Mucosa of descending colon (tissue), 3 donors: ENCODE measurements at places on chromosomes 3 and 15. TPM values are rescaled to one million over a fixed set of nuclear protein-coding genes. Genes with fewer than 3 reads are reported as not detected.

DNA sequence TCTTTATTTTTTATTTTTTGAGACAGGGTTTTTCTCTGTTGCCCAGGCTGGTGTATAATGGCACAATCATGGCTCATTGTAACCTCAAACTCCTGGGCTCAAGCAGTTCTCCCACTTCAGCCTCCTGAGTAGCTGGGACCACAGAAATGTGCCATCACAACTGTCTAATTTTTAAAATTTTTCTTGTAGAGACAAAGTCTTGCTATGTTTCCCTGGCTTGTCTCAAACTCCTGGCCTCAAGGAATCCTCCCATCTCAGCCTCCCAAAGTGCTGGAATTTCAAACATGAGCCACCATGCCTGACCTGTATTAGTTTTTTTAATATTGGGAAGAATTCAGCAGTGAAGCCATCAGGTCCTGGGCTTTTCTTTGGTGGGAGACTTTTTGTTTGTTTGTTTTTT, 13.6 kb upstream of the CLDN11 start:
- DNase-seq = no peak

- no peak for DNase-seq
Observed at GRCh38 chr3:140756240-140757016, 78.6 kb downstream of the TRIM42 start.

DNA sequence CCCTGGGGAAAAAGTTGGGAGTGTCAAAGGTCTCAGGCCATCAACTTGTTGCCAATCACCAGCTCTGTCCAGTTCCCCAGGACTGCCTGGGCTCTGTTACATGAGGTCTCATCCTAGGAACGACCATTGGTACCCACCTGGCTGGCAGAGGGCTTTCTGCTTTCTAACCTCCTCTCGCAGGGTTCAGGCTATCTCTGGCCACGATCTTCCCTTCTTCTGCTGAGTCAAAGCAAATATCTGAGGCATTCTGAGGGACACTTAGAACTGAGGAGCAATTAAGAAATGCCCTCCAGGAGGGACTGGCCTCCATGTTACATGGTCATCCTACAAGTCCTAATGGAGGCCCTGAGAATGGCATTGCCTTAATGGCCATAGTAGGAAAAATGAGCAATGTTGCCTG, 77.4 kb downstream of the TGFBR2 start:
- no peak for DNase-seq

DNA sequence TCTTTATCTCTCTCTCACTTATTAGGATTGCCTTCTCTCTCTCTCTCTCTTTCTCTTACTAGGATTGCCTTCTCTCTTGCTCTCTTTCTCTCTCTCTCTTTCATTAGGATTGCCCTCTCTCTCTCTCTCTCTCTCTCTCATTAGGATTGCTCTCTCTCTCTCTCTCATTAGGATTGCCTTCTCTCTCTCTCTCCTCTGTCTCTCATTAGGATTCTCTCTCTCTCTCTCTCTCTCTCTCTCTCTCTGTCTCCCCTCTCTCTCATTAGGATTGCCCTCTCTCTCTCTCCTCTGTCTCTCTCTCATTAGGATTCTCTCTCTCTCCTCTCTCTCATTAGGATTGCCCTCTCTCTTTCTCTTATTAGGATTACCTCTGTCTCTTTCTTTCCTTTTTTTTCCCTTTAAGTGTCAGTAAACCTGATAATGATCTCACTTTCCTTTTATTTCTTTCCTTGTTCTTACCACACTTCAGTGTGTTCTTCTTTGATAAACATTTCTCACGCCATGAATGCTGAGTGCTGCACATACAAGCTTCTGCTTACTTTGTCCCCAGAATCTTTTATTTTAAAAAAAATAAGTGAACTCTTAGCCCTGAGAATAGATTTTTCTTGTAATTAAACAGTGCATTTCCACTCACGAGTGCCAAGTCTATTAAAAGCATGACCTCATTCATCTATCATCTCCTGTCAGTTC, 243.4 kb upstream of the TBC1D5 start:
- DNase-seq = no peak

DNA sequence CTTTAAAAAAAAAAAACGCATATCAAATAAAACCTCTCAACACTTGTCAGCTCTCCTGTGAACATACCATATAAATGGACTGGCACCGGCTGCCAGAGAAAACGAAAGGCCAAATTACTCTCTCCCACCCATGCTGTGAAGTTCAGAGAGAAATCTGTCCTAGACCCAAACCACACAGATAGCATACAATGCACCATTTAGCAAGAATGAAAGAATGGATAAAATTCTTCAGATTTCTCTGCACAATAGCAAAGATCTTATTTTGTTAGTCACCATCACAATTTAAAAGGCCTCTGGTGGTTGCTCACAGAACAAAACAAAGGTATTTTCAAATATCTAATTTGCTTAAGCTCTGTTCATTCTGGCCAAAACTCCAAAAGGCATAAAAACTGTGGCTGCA, 93.9 kb upstream of the BHLHE40 start:
- DNase-seq = no peak

DNA sequence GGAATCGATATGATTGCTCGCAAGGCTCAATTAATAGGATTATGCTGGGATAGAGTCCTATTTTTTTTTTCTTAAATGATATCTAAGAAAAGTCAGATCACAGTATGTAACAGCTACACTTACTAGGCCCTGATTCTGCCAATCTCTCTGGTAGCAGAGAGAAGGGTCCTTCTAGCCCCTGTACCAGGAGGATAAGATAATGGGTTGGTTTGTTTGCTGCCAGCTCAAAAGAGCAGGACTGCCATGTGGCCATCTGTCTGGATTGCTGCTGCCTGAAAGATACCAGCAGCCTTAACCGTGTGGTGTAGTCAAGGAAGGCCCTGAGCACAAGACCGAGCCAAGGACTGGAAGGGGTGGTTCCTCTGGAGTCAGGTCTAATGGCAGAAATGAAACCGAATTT, 236.4 kb downstream of the KLF13 start:
- no peak for DNase-seq

- no peak for DNase-seq
Observed at GRCh38 chr3:60175680-60176079, 1075.6 kb downstream of the FHIT start.

DNA sequence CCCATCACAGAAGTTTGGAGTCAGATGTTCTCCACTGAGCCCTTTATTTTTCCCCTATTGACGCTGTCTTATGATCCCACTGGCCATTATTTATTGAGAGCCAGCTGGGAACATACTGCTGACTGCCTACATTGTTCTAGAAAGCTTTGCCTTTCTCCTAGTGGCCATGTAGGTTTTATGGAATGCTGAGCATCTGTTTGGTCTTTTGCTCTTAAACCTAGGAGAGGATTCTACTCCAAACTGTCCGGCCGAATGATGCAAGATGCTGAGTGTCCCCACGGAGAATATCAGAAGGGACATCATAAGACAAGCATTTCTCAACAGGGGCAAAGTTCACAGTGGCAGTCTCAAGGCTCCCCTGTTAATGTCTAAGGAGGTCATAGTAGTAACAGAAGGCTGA, 171.4 kb downstream of the ARRDC4 start:
- DNase-seq = no peak

DNA sequence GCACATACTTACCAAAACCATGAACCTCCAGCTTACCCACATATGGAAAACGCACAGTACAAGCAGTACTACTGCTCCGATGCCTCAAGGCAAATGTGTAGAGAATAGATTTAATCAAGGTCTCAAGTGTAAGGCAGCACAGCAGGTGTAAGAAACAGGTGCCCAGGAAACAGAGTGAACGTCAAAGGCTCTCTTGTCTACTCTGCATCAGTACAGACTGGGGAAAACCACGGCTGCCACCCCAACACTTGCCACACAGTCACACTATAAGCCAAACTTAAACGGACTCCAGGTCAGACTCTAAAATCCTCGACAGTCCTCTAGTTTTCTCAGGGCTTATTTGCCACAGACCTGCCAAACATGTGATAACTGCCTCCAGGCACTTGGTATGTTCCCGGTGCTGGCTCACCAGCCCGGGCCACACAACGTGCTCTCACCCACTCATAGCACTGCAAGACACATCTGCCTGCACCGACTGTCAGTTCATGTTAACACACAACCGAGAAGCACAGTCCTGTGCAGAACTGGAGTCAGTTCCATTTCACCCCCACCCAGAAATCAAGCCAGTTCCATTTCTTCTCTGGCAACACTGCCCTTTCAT, 30.6 kb downstream of the ABCC5 start:
- DNase-seq = no peak

DNA sequence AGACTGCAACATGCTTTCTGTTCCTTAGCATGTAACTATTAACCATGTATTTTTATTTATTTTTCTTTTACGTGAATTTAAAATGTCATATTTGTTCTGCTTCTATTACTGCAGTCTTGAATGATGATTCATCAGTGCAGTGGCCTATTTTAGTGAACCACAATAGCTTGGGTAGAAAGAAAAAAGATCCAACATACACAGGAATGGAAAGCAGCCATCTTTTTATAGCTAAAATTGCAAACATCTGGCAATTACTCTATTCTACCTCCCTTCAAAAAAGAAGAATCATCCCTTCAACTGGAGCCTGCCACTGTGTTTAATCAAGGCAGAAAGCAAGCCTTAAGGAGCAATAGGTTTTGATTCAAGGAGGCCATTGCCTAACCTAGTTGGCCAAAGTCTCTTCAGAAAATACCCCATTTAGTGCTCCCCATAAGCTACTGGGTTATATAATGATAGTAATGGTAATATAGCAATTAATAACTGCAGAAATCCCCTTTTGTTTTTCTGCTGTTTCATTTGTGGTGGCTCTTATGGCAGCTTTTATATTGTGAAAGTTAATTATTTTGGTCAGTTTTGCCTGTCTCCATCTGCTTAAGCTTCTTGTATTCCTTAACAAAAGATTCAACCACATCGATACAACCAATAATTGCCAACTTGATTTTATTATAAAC, 267.3 kb downstream of the LPP start:
- DNase-seq = no peak

The IL17RD gene
- 1.4 TPM for total RNA-seq

The FBXW12 gene
- total RNA-seq = not detected

The OR5K2 gene
- not detected for total RNA-seq

The RYK gene
- total RNA-seq = 80.6 TPM

The CDHR4 gene
- total RNA-seq = not detected

The ABI3BP gene
- 13.5 TPM for total RNA-seq

The RYR3 gene
- total RNA-seq = 0.84 TPM
